ENCODE measurements at places on chromosomes 5 and 9. TPM values are rescaled to one million over a fixed set of nuclear protein-coding genes. Genes with fewer than 3 reads are reported as not detected.

- no peaks in the 10 kb centered on the region for H3K4me1 ChIP-seq
- H3K27me3 ChIP-seq, result no peaks in the 10 kb centered on the region
- DNase-seq, result no peak
- no peak overlapping the region for H3K27ac ChIP-seq
Observed at GRCh38 chr9:115880221-115880885, 273.2 kb upstream of the PAPPA start.

- H3K4me3 ChIP-seq, result no peak overlapping the region
- peaks cover 20% of the 10 kb centered on the region for H3K27me3 ChIP-seq
- H3K27ac ChIP-seq, result no peak overlapping the region
- H3K36me3 ChIP-seq, result no peaks in the 10 kb centered on the region
Observed at GRCh38 chr5:159034083-159034824, 65.5 kb downstream of the EBF1 start.

- no peak for DNase-seq
- H3K36me3 ChIP-seq, result peaks cover 7% of the 10 kb centered on the region
- H3K4me1 ChIP-seq, result peaks cover 37% of the 10 kb centered on the region
- H3K27me3 ChIP-seq, result no peaks in the 10 kb centered on the region
- H3K4me3 ChIP-seq, result no peak overlapping the region
Observed at GRCh38 chr5:76422227-76422626, 19.1 kb downstream of the IQGAP2 start.

DNA sequence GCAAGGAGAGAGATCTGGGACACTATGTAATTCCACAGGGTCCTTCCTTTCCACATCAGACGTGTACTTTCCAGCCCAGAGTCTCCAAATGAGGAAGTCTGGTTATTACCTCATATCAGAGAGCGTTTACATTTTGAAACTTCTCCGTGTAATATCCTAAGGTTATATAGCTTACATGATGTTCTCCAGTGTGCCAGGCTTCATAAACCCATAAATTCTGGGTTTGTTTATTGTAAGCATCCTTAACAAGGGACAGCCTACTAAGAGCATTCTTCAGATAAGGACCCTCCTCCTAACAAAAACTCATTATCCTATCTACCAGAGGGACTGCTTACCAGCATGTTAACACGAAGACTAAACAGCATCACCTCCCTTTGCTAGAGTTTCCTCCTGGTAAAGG is 17.9 kb downstream of the SRFBP1 start:
- no peaks in the 10 kb centered on the region for H3K27me3 ChIP-seq
- H3K27ac ChIP-seq, result no peak overlapping the region
- H3K36me3 ChIP-seq, result peaks cover 29% of the 10 kb centered on the region

- H3K4me1 ChIP-seq, result no peaks in the 10 kb centered on the region
- no peak overlapping the region for H3K4me3 ChIP-seq
- H3K36me3 ChIP-seq, result peaks cover 2% of the 10 kb centered on the region
- H3K27me3 ChIP-seq, result no peaks in the 10 kb centered on the region
- DNase-seq, result no peak
- H3K27ac ChIP-seq, result no peak overlapping the region
Observed at GRCh38 chr5:78821536-78822021, 163.5 kb downstream of the ARSB start.

TMC1 gene
- not detected for total RNA-seq

- no peaks in the 10 kb centered on the region for H3K27me3 ChIP-seq
- DNase-seq, result no peak
- no peak overlapping the region for H3K4me3 ChIP-seq
- H3K27ac ChIP-seq, result no peak overlapping the region
- H3K4me1 ChIP-seq, result no peaks in the 10 kb centered on the region
Observed at GRCh38 chr9:12784461-12785259, 9.8 kb downstream of the LURAP1L start.

DNA sequence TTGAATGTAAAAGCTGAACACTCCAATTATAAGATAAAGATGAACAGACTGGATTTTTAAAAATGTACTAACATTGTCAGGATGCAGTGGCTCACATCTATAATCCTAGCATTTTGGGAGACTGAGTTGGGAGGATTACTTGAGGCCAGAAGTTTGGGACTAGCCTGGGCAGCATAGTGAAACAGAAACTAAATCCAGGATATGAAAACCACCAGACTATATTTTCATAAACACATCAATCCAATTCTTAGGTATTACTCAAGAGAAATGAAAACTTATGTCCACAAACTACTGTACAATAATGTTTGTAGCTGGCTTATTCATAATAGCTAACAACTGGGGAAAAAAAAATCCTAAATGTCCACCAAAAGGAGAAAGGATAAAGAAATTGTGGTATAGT is 26.8 kb upstream of the NAA35 start:
- H3K4me1 ChIP-seq, result peaks cover 14% of the 10 kb centered on the region
- DNase-seq, result no peak
- H3K27ac ChIP-seq, result no peak overlapping the region
- H3K27me3 ChIP-seq, result no peaks in the 10 kb centered on the region
- H3K4me3 ChIP-seq, result no peak overlapping the region

- peaks cover 6% of the 10 kb centered on the region for H3K27me3 ChIP-seq
- peaks cover 16% of the 10 kb centered on the region for H3K4me1 ChIP-seq
- no peak overlapping the region for H3K27ac ChIP-seq
- no peak overlapping the region for H3K4me3 ChIP-seq
Observed at GRCh38 chr5:32508806-32509805, 64.6 kb upstream of the ZFR start.

TEX48 gene
- total RNA-seq, result 0.75 TPM

- no peak for DNase-seq
- peaks cover 5% of the 10 kb centered on the region for H3K36me3 ChIP-seq
- H3K4me3 ChIP-seq, result no peak overlapping the region
Observed at GRCh38 chr5:75667586-75667985, 49.7 kb downstream of the POC5 start.

CDO1 gene
- 0.16 TPM for total RNA-seq

- no peak overlapping the region for H3K4me3 ChIP-seq
- no peak for DNase-seq
- no peaks in the 10 kb centered on the region for H3K27me3 ChIP-seq
- H3K4me1 ChIP-seq, result peaks cover 32% of the 10 kb centered on the region
- H3K36me3 ChIP-seq, result peaks cover 22% of the 10 kb centered on the region
Observed at GRCh38 chr5:32160228-32160627, 13.9 kb downstream of the GOLPH3 start.

DNA sequence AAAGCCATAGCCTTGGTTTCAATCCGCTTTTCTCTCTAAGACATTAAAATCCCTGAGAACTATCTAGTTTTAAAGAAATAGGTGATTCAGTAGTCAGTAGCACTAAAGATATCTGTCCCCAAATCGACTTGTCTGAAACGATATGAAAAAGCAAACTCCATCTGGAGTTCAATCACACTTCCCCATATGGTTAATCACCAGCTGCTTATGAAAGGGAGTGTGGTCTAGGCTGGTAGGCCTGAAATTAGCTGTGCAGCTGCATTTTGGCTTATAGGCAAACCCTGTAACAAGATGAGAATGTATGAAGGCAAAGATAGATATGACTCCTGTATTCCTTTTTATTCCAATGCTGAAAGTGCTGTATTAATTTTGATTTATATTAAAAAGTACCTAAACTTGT is 65.9 kb downstream of the DMRTA1 start:
- H3K4me3 ChIP-seq, result no peak overlapping the region
- H3K27ac ChIP-seq, result no peak overlapping the region
- no peaks in the 10 kb centered on the region for H3K27me3 ChIP-seq

GRCh38 chr5:9765419-9766140 is 135.4 kb upstream of the TAS2R1 start:
- H3K27me3 ChIP-seq, result no peaks in the 10 kb centered on the region
- no peak overlapping the region for H3K4me3 ChIP-seq
- no peak for DNase-seq
- H3K36me3 ChIP-seq, result no peaks in the 10 kb centered on the region

SCGB3A1 gene
- not detected for total RNA-seq

DNA sequence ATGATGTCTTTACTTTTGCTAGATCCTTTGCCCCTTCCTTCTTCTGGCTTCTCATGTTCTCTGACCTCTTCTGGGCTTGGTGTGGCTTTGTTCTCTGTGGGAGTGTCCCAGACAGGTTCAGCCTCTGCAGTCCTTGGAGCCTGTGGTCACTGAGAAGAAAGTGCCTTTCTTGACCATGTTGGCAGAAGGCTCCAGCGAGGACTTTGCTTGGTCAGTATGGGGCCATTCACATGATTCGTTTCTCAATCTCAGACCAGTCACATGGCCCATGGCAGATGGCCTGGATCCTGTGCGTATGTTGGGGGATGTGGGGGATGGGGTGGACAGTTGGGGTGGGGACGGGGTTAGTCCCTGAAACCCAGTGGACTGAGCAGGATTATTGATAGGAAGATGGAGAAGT is 274.1 kb downstream of the ARHGAP26 start:
- H3K4me1 ChIP-seq, result peaks cover 4% of the 10 kb centered on the region
- no peak overlapping the region for H3K27ac ChIP-seq
- peaks cover 18% of the 10 kb centered on the region for H3K36me3 ChIP-seq
- no peak for DNase-seq
- no peak overlapping the region for H3K4me3 ChIP-seq
- no peaks in the 10 kb centered on the region for H3K27me3 ChIP-seq

- H3K27ac ChIP-seq, result no peak overlapping the region
- no peak for DNase-seq
Observed at GRCh38 chr5:56988490-56988889, 36.6 kb upstream of the MIER3 start.

GRCh38 chr5:76351176-76351575 is 51.9 kb upstream of the IQGAP2 start:
- H3K27ac ChIP-seq, result no peak overlapping the region
- H3K4me1 ChIP-seq, result no peaks in the 10 kb centered on the region
- no peak overlapping the region for H3K4me3 ChIP-seq
- no peak for DNase-seq
- no peaks in the 10 kb centered on the region for H3K36me3 ChIP-seq

ANKRD34B gene
- 0.07 TPM for total RNA-seq

DNA sequence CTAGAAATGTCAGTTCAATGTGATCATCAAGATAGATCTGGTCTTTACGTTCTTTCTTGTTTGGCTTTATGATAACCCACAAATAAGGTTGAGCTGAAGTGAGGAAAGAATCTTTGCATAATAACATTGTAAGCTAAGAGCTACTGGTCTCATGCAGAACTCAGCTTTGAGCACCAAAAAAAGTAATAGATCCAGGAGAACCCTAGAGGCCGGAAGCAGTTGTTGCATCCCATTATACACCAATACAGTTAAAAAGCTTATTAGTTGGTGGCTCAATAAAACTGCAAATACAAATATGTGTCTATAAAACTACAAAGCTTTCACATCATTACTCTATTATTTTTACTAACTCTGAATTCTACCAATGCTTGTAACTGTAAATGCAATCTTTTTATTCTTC is 85.5 kb upstream of the NUDT12 start:
- H3K27ac ChIP-seq, result no peak overlapping the region
- H3K27me3 ChIP-seq, result no peaks in the 10 kb centered on the region
- H3K36me3 ChIP-seq, result no peaks in the 10 kb centered on the region
- no peak overlapping the region for H3K4me3 ChIP-seq
- H3K4me1 ChIP-seq, result no peaks in the 10 kb centered on the region
- no peak for DNase-seq

DNA sequence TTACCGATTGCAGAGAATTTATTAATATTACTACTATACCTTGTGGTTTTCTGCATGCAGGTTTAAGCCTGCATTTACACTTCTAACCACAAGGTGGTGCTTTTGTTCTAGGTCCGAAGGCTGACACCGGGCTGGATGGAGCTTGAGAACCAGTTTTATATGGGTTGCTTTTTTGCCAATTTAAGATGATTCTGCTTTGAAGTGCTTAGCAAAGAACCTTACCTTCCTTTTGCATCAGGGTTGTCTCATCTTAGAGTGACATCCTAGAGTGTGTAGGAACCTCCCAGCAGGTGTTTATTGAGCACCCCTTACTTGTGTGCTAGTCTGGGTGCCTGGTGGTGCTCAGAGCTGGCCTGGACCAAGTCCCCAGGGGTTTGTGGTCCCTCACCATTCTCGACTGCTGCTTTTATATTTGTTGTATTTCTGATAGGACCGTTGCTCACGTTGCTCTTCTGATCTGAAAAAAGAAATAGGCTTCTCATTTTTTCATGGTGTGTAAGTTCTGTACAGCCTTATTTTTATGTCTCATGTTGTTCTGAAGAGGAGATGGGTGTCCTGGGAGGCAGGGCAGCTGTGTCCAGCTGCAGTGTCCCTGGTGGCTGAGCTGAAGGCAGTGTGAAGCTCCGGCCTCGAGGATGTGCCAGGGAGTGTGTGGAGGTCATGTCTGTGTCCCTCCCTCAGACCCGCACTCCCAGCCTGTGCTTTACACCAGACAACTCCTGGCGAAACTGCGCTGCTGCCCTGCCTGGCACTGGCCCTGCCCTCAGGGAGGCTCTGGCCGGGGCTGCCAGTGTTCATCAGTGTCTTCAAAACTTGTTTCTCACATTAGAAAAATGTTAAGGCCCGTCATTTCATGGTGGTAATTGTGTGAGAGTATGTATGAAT is 54.3 kb downstream of the EHMT1 start:
- H3K4me3 ChIP-seq, result no peak overlapping the region
- H3K36me3 ChIP-seq, result peaks cover 23% of the 10 kb centered on the region
- no peaks in the 10 kb centered on the region for H3K27me3 ChIP-seq
- peak; percentile 65 for DNase-seq

DNA sequence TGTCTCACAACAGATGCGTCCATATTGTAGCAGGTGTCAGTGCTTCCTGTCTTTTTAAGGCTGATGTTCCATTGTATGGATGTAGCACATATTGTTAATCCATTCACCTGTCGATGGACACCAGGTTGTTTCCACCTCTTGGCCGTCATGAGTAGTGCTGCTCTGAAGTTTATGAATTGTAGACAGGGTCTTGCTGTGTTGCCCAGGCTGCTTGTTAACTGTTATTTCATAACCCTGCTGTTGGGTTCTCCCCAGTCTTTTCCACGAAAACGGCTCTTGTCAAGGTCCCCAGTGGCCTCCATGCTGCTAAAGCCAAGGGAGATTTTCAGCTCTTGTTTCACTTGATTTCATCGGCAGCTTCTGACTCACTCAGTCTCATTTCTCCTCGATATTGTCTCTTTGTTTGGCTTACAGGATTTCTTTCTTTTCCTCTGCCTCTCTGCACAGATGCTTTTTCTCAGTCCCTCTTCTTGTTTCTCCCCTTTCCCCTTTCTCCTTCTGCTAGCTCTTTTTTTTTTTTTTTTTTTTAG is 12.1 kb upstream of the PSD2 start:
- no peaks in the 10 kb centered on the region for H3K36me3 ChIP-seq
- no peak overlapping the region for H3K27ac ChIP-seq
- peaks cover 3% of the 10 kb centered on the region for H3K4me1 ChIP-seq
- no peak for DNase-seq
- no peak overlapping the region for H3K4me3 ChIP-seq
- H3K27me3 ChIP-seq, result peaks cover 11% of the 10 kb centered on the region

NTRK2 gene
- 1.8 TPM for total RNA-seq

FLT4 gene
- total RNA-seq, result 0.75 TPM

NUTM2F gene
- total RNA-seq, result not detected

PLAC8L1 gene
- total RNA-seq, result 0.30 TPM

Data from activated CD4-positive, alpha-beta T cell treated with anti-CD3 and anti-CD28 coated beads for 36 hours (primary cell).